ENCODE measurements at places on chromosomes 5 and 9.

DNA sequence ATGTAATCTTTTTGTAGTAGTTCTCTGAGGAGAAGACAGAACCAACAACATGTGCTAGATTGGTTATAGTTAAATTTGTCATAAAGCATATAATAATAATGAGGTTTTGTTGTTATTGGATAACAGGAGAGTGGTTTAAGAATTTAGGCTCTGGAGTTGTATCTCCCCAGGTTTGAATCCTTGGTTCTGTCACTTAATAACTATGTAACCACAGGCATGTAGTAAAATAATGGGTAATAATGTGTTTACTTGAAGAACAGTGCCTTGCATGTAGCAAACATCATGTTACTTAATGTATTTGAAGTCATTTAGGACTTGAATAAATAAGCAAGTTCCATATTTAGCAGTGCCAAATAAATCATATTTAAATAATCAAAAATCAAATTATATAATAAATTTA, 55.8 kb downstream of the NSD1 start:
- no peak for DNase-seq

DNA sequence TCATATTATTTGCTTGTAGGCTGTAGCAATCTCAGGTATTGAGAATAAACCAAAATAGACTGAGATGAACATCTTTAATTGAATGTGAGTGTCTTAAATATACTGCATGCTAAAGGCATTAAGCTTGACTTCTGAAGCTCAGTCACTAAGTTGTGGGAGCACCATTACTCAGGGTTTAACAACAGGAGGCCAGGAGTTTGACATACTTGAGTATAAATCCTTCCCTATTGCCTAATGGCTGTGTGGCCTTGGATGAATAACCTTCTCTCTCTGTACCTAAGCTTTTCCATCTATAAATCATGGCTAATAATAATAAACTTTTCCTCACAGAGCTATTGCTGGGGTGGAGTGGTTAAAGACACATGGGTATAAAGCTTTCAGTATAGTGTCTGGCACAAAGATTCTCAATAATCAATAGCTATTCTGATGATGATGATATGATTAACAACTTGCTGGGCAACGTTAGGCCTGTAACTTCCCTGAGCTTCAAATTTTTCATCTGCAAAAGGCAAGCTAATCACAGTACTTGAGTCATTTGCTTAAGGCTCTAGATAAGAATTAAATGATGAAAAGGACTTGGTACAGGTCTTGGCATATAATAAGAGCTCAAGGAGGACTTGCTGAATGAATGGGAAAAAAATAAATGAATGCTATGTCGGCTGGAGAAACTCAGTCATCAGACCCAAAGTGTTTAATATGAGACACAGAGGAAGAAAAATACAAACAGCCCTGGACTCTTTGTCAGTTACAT, 174.0 kb upstream of the IL12B start:
- no peak for DNase-seq

GRCh38 chr5:133220851-133221674, 169.2 kb downstream of the HSPA4 start:
- DNase-seq: no peak

DNA sequence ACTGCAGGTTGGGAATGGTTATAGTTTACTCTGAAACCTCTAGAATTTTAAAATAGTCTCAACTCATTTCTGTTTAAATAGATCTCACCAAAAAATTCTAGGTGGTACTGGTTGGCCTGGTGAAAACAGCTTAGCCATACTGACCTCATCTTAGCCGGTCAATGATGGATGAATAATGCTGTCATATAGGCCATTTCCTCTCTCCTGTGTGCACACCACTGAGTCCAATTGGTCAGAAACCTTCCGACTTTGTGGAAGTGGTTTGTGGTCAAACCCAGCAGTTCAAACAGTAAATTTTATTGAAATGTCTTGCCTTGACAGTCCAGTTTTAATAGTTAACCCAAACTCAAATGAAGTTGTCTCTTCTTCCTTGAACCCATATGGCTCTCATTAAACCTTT, 98.6 kb downstream of the GIN1 start:
- DNase-seq: no peak
